ENCODE measurements at places on chromosomes 4 and X. TPM values are rescaled to one million over a fixed set of nuclear protein-coding genes. Genes with fewer than 3 reads are reported as not detected.

YY2 gene
- 1.3 TPM for total RNA-seq

HCFC1 gene
- total RNA-seq, result 52.6 TPM

XAGE1A gene
- total RNA-seq, result not detected

MAOB gene
- not detected for total RNA-seq

ZDHHC15 gene
- 0.47 TPM for total RNA-seq

DNA sequence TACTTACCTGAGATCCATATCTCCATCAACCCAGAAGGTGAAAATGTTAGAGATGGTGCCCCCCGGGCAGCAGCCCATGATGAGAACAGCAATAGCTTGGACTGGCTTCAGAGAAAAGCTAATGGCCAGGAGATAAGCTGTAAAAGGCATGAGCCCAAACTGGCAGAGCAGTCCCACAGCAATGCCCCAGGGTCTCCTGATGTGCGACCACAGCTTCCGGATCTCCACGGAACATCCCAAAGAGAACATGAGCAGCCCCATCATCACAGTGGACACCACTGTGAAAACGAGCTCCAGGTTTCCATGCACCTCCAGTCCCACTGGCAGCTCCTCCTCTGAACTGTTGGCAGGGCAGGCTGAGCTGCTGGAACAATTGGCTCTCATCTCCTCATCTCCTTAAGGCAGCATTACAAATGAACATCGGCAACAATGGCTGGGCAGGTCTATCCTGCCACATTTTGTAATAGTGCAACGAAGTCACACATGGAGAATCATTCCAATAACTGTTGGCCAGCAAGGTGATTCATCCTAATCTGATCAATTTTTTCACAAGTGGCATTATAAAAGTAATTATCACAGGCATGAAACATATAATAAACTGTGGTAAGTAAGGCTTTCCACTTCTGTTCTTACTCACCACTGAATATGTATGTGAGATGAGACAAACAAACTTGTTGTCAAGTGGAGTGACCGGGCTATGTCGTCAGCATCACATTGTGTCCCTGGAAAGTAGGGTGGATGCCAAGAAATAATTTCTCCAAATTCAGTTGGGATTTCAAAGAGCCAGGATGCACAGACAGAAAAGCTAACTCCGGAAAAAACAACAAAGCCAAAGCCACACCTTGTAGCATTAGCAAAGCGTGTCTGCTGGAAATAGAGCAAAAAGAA, at the start of gene SLC10A6:
SLC10A6 (minus strand) TSS at position 653 of the 888 bp plus-strand sequence; CDS start at position 384, 269 bp downstream.
- no peaks in the 10 kb centered on the region for H3K4me1 ChIP-seq
- H3K36me3 ChIP-seq, result no peaks in the 10 kb centered on the region
- H3K27ac ChIP-seq, result no peak within 1 kb of the TSS
- H3K4me3 ChIP-seq, result no peak within 1 kb of the TSS
- DNase-seq, result no peak

- no peaks in the 10 kb centered on the region for H3K36me3 ChIP-seq
- H3K27me3 ChIP-seq, result no peaks in the 10 kb centered on the region
- no peak for DNase-seq
- H3K4me3 ChIP-seq, result no peak overlapping the region
- H3K4me1 ChIP-seq, result no peaks in the 10 kb centered on the region
- H3K27ac ChIP-seq, result no peak overlapping the region
These were observed 100.2 kb downstream of the EGF start for GRCh38 chr4:110012917-110013316.

DNA sequence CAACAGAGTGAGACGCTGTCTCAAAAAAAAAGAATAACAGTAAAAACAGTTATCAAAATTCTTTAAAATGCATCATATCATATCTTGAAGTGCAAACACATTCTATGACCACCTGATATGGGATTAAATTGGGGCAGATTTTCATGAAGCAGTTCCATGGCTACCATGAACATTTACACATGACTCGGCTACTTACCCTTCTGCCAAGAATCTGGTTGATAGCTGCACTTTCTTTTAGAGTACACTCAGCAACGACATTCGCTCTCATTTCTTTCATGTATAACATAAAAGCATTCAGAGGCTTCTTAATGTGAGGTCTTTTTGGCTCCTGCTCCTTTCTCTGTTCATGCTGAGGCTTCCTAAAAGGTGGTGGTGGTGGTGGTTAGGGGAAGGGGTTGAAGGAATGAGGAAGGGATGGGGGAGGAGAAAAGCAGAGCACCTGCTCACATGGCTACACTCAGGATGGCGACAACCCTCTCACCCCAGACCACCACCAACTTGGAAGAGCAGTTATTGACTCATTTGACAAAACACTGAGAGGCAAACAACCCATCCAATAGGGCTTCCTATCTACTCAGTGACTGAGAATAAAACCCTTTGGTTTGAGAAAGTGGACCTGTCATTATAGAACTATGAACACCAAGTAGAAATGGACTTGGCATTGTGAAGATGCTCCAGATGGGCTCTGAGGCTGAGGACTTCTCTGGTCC, 88.5 kb downstream of the HADH start:
- peaks cover 55% of the 10 kb centered on the region for H3K36me3 ChIP-seq
- H3K4me1 ChIP-seq, result peaks cover 51% of the 10 kb centered on the region
- no peaks in the 10 kb centered on the region for H3K27me3 ChIP-seq
- no peak for DNase-seq

DNA sequence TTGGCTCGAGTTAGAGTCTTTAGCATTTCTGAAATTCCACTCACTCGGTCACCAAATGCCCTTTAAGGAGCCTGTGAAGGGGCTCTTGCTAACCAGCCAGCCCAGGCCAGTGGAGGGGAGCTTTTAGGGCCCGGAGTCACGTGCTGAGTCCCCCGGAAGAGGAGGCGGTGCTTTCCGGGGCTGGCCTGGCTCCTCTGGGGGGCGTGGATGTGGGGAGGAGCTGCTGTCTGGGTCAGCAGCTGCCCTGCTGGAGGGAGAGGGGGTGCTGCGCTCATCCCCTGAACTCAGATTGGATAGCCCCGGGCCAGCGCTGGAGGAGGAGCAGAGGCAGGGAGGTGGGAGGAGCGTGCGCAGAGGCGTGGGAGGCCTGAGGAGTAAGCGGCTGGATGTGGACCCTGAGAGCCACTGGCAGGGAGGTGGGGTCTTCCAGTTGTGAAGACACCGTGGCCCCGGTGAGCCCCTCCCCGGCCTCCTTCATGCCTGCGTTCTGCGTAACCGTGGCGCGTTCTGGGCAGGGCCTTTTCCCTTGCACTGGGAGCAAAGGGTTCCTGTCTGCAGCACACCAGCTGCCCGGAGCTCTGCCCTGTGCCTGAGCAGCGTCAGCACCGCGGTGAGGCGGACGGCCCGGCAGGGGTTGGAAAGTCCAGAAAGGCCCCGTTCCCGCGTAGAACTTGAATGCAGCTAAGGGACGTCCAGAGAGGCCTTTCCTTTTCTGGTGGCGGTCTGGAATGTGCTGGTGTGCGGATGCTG, 19.7 kb downstream of the MAEA start:
- peaks cover 64% of the 10 kb centered on the region for H3K4me1 ChIP-seq
- no peaks in the 10 kb centered on the region for H3K27me3 ChIP-seq
- H3K27ac ChIP-seq, result peak overlapping the region; percentile 36

DNA sequence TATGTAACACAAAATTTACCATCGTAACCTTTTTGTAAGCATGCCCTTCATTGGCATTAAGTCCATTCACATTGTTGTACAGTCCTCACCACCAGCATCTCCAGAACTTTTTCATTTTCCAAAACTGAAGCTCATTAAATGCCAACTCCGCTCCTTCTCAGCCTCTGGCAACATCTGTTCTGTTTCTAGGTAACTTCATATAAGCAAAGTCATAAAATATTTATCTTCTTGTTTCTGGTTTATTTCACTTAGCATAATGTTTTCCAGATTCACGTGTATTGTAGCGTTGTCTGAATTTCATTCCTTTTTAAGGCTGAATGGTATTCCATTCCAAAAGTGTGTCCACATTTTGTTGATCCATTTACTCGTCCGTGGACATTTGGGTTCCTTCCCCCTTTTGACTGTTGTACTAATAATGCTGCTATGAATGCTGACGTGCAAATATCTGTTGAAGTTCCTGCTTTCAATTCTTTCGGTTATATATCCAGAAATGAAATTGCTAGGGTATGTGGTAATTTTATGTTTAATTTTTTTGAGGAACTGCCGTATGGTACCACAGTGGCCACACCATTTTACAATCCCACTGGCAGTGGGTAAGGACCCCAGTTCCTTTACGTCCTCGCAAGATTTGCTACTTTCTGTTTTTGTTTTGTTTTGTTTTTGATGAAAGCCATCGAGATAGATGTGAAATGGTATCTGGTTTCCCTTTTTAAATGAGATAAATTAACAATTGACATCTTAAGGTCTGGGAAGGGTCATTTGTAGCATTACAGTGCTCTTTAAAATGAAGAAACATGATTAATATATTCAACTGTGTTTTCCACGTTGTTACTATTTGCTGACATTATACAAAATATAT, 63.4 kb downstream of the PTTG2 start:
- peaks cover 1% of the 10 kb centered on the region for H3K36me3 ChIP-seq
- H3K27me3 ChIP-seq, result no peaks in the 10 kb centered on the region
- H3K4me1 ChIP-seq, result no peaks in the 10 kb centered on the region
- no peak for DNase-seq
- H3K27ac ChIP-seq, result no peak overlapping the region
- no peak overlapping the region for H3K4me3 ChIP-seq

GRCh38 chr4:131488772-131489171, 1660.3 kb upstream of the PCDH10 start:
- DNase-seq, result no peak
- no peaks in the 10 kb centered on the region for H3K27me3 ChIP-seq

- no peak overlapping the region for H3K27ac ChIP-seq
- no peak for DNase-seq
- no peaks in the 10 kb centered on the region for H3K36me3 ChIP-seq
- no peak overlapping the region for H3K4me3 ChIP-seq
- no peaks in the 10 kb centered on the region for H3K4me1 ChIP-seq
- no peaks in the 10 kb centered on the region for H3K27me3 ChIP-seq
These were observed 12.8 kb downstream of the TBC1D9 start for GRCh38 chr4:140743194-140743931.

- no peak for DNase-seq
- H3K4me1 ChIP-seq, result no peaks in the 10 kb centered on the region
- H3K36me3 ChIP-seq, result no peaks in the 10 kb centered on the region
- H3K27me3 ChIP-seq, result no peaks in the 10 kb centered on the region
- H3K27ac ChIP-seq, result no peak overlapping the region
These were observed 176.7 kb downstream of the SH3BGRL start for GRCh38 chrX:81378560-81378959.

GRCh38 chrX:138897621-138898492, 186.3 kb upstream of the FGF13 start:
- no peak overlapping the region for H3K27ac ChIP-seq
- H3K27me3 ChIP-seq, result no peaks in the 10 kb centered on the region
- no peaks in the 10 kb centered on the region for H3K4me1 ChIP-seq
- H3K4me3 ChIP-seq, result no peak overlapping the region
- no peaks in the 10 kb centered on the region for H3K36me3 ChIP-seq

GRCh38 chrX:149286940-149287349, 218.2 kb downstream of the IDS start:
- DNase-seq, result peak; percentile 38
- no peaks in the 10 kb centered on the region for H3K27me3 ChIP-seq
- no peaks in the 10 kb centered on the region for H3K4me1 ChIP-seq
- H3K4me3 ChIP-seq, result no peak overlapping the region
- H3K36me3 ChIP-seq, result no peaks in the 10 kb centered on the region

DNA sequence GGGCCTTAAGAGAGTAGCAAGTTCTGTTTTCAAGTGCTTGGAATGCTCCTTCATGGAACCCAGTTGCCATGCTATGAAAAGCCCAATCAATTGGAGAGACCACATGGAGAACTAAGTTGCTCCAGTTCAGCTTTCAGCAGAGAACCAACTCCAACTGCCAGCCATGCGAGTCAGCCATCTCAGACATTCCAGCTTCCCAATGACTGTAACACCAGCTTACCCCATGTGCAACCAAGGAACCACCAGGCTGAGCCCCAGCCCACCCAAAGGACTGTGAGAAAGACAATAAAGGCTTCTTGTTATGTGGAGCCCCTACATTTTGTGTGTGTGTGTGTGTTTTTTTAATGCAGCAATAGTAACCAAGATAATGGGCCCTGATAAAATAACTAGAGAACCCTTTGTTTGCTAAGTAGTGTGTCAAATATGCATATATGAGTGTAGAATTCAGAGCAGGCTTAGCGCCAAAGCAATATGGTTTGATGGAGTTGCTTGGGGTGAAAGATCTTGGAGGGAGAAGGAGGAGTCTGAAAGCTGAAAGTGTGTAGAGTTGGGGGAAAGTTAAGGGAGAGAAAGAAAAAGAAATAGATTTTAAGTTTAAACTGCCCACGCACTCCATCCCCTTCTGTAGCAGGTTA, 35.0 kb upstream of the CCKAR start:
- H3K4me1 ChIP-seq, result no peaks in the 10 kb centered on the region
- H3K27me3 ChIP-seq, result no peaks in the 10 kb centered on the region
- H3K36me3 ChIP-seq, result no peaks in the 10 kb centered on the region
- DNase-seq, result no peak
- H3K27ac ChIP-seq, result no peak overlapping the region
- no peak overlapping the region for H3K4me3 ChIP-seq

DNA sequence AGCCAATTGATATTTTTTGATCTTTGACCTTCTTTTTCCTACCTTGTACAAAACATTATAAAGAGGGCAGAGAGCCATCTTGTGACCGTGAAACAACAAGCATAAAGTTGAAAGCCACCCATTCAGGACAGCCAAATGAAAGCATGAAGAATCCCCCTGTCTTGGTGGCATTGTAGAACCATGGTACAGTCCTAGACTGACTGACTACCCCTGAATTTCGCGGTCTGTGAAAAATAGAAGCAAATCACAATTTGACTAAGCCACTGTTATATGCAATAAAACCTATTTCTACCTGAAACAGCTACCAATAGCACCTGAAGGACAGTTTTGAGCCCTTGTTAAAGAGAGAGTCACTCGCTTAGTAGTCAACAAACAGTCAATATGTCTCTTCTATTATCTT, 527.4 kb downstream of the MID1IP1 start:
- peaks cover 24% of the 10 kb centered on the region for H3K4me1 ChIP-seq
- no peaks in the 10 kb centered on the region for H3K36me3 ChIP-seq
- no peaks in the 10 kb centered on the region for H3K27me3 ChIP-seq
- H3K27ac ChIP-seq, result no peak overlapping the region
- no peak for DNase-seq
- H3K4me3 ChIP-seq, result no peak overlapping the region
